ENCODE measurements at places on chromosomes 3 and 15. TPM values are rescaled to one million over a fixed set of nuclear protein-coding genes. Genes with fewer than 3 reads are reported as not detected.

Gene WDR93
- polyA plus RNA-seq = not detected

Gene GOLGA6D
- not detected for polyA plus RNA-seq

Gene ZPLD1
- not detected for polyA plus RNA-seq

Gene EAF1
- polyA plus RNA-seq = 12.5 TPM

Gene GRK7
- polyA plus RNA-seq = not detected

Gene NR1I2
- 0.03 TPM for polyA plus RNA-seq

Gene OR5K2
- not detected for polyA plus RNA-seq

Gene PLA2G4D
- polyA plus RNA-seq = not detected

Gene C3orf80
- polyA plus RNA-seq = 0.08 TPM

Gene TRH
- polyA plus RNA-seq = not detected

Gene ALDH1A2
- polyA plus RNA-seq = 1.1 TPM

Gene CDHR4
- polyA plus RNA-seq = not detected

Gene CLDN16
- 0.08 TPM for polyA plus RNA-seq
